ENCODE measurements at places on chromosomes 6 and 20.

DNA sequence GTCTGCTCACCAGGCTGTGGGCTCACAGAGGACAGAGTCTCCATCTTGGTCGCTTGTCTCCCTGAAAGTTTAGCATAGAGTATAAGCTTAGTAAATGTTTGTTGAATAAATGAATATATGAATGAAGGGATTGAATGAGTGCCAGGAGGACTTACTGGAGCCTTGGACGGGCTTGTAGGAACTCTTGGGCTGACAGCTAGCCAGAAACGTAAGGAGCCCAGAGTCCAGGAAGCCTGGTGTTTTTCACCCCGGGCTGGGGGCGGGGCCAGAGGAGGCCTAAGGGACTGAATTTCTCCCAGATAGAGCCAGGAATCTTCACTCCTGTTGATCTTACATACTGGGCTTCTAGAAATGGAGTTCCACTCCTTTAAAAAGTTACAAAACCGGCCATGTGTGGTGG lies 68.5 kb upstream of the SRSF6 start:
- no peak for DNase-seq

DNA sequence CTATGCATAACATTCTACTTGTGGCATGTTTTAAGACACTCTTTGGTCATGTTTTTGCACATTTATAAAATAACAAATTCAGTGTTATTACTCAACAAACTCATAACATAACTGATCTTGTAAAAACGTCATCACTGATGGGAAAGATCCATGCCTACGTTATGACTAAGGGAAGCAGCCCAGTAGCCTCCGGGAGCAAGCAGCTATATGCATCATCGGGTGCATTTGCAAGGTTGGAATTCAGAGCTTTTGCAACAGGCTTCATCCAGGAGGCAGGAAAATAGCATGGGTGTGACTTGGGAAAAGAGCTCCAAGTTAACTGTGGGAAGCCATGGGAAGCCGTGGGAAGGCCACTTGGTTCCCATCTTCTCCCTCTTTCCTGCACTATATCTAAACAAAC lies 271.6 kb upstream of the SGK1 start:
- DNase-seq: no peak

DNA sequence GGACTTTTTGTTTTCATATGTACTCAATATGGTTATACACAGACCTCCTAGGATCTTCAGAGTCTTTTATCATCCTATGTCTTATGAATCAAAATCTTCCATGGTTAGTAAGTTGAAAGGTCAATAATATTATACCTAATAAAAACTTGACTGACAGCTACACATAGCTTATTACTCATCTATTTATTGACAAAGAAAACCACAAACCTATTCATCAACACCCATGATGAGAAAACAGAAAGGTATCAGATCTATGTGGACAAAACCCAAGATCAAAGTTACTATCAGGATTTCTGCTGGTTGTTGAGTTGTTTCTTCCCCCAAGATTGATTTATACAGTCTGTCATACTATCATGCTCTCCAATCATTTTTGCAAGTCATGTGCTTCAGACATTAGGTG lies 460.1 kb upstream of the MANEA start:
- DNase-seq: no peak

DNA sequence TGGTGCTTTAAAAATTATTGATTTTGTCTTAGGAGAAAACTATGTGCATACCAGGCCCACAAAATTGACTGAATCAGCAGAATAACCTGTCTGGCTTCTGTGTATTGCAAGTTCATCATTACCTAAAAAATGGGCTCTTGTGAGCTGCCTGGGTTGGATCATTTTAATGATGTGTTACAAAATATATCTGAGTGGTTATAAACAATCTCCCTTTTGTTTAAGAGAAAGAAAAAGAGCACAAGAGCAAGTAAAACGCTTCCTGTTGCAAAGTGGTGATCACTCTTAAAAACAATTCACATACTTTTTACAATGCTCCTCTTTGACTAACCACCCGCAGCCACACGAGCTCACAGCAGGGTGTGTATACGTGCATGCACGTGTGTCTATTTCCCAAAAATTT lies 335.1 kb downstream of the HDGFL1 start:
- no peak for DNase-seq

GRCh38 chr6:160735523-160735922 lies 33.5 kb downstream of the PLG start:
- no peak for DNase-seq

DNA sequence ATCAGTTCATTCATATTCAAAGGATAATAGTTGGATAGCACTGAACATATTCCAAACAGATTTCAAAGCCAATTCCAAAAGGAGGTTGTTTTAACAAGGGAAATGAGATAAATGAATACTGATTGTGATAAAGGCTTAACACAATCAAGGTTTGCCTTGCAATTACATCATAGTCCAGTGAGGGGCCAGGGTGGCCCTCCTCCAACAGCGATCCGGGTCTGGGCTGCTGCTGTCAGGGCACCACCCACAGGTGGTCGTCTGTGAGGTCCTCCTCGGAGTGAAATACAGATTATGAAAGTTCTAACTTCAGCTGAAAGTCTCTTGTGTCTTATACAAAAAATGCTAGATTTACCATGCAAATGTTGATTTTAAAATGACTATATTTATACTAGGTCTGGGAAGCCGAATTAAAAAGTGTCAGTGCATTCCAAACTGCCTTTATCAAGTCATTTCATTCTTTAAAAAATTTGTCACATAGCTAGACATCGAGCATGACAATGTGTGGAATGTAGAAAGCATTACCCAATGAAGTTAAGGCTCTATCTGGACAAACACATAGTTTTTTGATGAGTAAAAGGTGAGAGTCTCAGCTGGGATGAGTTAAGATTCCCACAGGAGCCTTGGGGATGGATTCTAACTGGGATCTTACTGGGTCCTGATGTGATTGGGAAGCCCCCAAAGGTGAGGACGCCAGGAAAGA lies 65.9 kb upstream of the SLC22A23 start:
- DNase-seq: no peak

DNA sequence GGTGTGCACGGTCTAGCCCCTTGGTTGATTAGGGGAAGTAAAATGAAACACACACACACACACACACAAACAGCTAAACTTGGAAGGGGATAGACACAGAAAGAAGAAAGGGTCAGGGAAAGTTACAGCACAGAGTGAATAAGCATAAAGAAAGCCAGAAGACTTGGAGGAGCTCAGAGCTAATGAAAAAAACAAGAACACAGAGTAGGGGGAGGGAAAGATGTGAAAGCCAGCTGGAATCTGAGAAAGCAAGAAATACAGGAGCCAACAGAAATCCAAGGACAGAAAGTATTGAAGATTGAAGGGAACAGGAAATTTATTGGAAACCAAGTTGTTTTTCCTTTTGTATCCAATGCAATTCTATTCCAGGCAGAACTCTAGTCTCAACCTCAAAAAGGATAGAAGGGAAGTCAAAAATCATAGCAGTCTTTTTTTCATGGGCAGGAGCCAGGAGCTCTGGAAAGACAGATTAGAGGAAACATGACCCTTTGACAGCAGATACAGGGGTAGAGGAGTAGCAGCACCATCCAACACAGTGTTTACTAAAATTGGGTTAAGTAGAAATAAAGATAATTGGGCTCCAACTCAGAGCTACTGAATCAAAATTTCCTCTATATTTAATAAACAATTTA lies 10.1 kb downstream of the HMGCLL1 start:
- DNase-seq: no peak

- peak; percentile 53 for DNase-seq
These were observed at the start of gene SAMD5 for GRCh38 chr6:147508042-147508865. Gene SAMD5, plus strand, starts transcription at chr6:147508690. Its CDS starts 239 bp downstream, at chr6:147508929.

- no peak for DNase-seq
These were observed 19.7 kb downstream of the PPIL6 start for GRCh38 chr6:109420751-109421150.

DNA sequence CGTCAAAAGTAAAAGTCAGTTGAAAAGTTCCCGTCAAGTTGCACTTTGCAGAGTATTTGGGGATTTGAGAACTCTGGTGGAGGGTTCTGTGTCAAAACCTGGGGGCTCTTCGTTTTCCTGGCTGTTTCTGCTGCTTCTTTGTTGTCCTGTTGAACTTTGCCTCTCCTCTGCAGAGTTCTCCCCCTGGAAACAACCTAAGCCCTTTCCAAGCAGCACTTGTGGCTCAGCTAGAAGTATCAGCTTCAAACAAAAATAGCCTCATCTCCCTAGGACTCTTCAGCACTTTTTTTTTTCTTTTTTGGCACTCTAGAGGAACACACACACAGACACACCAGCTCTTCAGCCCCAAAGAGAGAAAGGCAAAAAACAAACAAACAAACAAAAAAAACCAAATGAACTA lies at the start of gene TRDN:
TSS of gene TRDN (minus strand) at position 169 of the 400 bp plus-strand sequence. CDS start 175 bp downstream, outside the sequence.
- no peak for DNase-seq

Measured in activated T-cell treated with anti-CD3 and anti-CD28 coated beads, Interleukin-2, amount 50 U/mL, for 48 hours (primary cell).